T-helper 1 cell (primary cell): ENCODE measurements at places on chromosomes 3 and 15.
A peak's percentile ranks its signal among the peaks of the same experiment; 100 is the strongest.

GRCh38 chr3:172561897-172562640 lies 38.8 kb upstream of the TNFSF10 start:
- DNase-seq: no peak

DNA sequence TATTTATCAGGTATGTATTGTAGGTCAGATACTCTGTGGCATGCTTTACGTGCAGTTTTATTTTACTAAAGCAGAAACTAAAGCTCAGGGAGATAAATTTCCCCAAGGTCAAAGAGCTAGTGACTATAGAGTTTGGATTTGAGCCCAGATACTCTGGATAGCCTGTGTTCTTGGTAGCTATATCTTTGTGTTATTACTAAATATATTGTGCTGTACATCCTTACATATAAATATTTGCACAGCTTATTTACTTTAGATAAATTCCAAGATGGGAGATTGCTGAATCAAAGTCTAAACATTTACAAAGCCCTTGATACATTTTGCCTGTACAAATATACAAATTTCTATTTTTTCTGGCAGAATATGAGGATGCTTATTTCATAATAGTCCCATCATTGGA lies 660.9 kb upstream of the NAALADL2 start:
- DNase-seq: no peak

DNA sequence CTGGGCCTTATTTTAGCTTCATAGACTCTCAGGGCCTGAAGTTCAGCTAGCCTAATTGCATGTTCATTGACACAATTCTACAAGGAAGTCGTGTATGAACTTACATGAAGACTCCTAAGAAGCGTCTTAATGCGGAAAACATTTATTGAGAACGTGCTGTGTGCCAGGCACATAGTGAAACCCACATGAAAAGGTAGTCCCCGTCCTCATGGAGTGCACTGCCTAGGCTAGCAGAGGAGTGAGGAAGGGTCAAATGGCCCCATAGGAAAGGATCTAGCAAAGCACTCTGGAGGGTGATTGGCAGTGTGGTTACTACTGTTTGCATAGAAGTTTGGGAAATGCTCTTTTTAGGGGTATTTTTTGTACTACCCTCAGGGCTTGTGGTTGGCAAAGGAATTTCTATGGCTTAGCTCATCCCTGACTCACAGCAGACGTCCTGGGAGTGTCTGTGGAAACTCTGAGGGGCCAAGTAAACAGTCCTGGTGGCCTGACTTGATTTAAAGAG lies 854 bp upstream of the NPTN start:
- DNase-seq: no peak

GRCh38 chr3:157529085-157529484 lies 25.9 kb upstream of the VEPH1 start:
- no peak for DNase-seq

DNA sequence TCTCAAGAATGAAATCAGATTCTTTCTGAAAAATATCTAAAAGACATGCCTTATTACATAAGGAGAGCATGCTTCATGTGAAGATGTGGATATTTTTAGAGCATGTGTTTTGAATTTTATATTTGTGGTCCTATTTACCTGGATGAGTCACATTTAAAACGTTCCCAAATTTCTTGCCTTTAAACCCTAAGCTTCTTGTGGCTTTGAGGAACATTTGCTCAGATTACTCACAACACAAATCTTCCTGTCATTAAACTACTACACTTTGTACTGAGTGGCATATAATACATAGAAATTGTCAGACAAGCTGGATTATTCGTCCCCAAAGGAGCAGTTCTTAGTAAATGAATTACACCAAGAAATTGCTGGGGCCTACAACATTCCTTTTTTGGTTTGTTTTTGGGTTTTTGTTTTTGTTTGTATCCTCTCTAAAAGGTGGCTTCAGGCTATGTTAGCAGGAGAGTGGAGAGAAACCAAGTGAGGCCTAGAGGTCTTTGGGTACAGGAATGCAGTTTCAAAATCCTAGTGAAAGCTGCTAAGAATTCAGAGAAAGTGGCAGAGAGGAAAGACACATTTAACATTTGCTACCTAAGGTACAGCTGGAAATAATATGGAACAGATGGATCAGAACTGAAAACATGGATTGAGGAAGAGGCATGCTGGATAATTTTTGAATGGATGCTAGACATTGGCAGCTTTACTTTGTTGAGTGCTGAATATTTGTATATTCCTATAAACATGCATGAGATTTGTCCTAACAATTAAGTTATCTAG lies 128.1 kb downstream of the RPL22L1 start:
- no peak for DNase-seq

- DNase-seq: no peak
Measured at GRCh38 chr15:54364961-54365360, 386.7 kb downstream of the UNC13C start.

DNA sequence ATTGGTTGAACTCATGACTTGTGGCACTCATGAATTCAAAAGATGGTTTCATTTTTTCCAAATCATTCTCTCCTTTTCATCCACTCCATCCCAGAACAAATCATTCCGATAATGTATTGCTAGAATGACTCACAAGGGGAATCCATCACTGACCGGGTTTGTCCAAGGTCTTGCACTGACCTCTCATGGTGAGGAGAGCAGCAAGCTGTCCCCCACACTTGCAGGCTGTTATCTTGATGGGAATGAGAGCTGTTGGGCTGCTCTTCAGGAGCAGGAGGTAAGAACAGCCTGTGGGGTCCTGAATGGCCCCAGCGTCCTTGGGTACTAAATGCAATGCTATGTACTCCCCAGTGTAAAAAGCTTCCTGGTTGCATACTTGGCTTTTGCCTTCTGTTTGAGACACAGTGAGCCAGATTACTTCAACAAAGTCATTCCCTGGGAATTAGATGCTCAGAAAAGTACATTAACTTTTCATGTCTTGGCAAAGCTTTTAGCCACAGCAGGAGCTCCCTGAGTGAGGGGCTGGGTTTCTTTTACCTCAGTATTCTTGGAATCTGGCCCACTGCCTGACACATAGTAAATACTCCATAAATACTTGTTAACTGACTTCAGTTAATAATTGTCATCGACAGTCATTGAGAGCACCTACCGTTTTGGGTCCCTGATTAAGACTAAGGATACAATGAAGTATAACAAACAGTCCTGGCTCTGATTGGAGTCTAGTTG lies 24.1 kb downstream of the CCNL1 start:
- DNase-seq: no peak

GRCh38 chr3:116425126-116425525 lies 20.2 kb downstream of the LSAMP start:
- no peak for DNase-seq

GRCh38 chr3:141353652-141354495 lies 14.4 kb upstream of the ZBTB38 start:
- DNase-seq: no peak

- DNase-seq: no peak
Measured at GRCh38 chr15:56996093-56996492, 77.6 kb downstream of the TCF12 start.

DNA sequence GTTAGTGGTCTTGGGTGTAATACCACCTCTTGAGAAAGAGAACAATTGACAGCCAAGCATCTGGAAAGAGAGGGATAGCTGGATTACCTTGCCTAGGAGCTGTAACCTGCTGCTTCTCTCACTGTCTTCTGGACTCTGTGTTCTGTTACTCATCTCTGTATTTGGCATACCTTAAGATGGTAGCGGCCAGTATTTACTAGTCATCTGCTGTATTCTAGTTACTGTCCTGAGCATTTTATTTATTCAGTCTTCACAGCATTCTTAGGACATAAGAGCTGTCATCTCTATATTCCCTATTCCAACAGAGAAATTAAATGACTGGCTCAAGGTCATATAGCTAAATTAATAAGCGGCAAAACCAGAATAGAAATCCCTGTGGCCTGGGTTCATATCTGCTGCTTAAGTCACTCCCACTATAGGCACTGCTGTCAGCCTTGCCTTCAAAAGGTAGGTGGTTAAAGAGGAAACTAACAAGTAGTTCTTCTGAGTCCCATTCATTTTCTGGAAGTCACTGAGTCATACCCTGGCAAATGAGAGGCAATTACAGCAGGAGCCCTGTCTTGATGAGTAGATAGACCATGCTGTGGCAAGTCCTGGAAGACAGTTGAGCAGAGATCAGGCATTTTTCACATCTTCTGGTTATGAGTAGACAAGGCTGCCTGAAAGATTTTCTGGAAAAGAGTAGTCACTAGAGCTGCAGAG lies 68.2 kb downstream of the RAB7A start:
- no peak for DNase-seq

- no peak for DNase-seq
Measured at GRCh38 chr3:81446806-81447205, 314.6 kb downstream of the GBE1 start.

GRCh38 chr3:100947119-100947518 lies 46.1 kb downstream of the ABI3BP start:
- no peak for DNase-seq

GRCh38 chr3:69379661-69380060 lies 6.2 kb downstream of the FRMD4B start:
- DNase-seq: no peak

GRCh38 chr3:12456441-12456840 lies 27.8 kb upstream of the TSEN2 start:
- DNase-seq: no peak

DNA sequence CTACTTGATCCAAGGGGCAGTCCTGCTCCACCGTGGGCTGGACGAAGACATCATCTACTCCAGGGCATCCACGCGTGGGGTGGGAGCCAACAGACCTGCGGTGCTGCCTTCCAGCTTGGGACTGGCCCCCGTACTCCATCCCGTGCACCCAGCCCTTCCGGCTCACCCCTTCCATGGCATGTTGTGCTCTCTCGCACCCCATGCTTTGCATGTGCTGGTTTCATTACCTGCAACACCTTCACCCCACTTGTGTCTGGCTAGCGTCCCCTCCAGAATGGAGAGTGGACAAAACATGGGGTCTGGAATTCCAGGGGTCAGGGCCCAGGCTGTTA lies 30.2 kb downstream of the SEMA7A start:
- no peak for DNase-seq

- no peak for DNase-seq
Measured at GRCh38 chr3:75176937-75177336, 487.2 kb upstream of the FRG2C start.

DNA sequence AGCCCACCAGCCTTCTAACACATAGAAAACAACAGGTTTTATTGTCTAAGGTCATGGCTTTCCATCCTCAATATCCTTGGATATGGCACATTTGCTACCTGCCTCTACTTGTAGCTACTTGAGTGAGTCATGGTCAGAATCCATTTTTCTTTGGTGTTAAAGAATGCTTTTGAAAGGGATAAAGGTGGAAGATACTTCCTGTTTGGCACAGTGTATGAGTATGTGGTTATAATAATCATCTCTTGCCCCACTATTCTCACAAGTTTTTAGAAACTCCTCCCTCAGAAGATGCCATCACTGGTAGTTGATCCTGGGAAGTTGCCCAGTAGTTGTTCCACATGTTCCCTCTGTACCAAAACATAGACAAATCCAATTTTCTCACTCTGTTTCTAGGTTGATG lies 508.6 kb upstream of the IL12A start:
- DNase-seq: no peak

DNA sequence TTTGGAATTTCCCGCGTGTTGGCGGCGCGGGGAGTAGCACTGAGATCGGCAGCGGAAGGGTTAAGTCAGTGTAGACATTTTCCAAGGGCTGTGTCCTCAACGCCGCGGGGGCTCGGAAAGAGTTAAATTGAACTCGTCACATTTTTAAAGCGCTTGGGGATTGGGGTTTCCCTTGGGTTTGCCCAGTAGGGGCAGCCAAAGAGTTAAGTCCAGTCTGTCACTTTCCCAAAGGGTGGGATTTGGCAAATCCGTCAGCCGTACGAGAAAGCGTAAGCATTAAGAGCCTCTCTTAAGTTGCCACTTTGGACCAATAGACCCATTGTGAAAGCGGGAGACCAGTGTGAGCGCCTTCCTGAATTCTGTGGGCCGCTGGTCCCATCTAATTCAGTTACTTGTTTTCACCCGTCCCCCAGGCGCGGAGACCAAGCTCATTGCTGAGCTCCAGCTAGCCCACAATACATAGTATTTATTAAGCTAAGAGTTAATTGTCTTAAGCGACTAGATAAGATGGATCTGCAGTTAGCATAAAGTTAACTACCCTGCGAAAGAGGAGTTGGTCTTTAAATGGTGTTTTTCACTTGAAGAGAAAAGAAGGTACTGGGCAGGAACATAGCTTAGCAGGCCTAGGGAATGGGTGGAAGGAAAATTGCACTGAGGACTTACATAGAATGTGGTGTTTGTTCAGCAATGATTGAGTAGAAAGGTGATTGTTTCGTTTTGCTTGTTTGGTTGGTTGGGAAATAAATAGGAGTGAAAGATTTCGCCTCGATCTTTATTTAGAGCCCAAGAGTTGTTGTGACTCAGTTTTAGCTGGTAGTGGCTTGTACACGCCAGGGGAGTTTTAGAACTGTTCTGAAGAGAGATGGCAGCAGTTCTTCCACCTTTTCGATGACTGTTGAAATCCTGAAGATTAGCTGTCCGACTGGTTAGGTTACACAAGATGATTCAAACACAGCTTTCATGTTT lies 932 bp downstream of the ARL8B start:
- peak; percentile 17 for DNase-seq
